ENCODE measurements at places on chromosomes 7 and 10. TPM values are rescaled to one million over a fixed set of nuclear protein-coding genes. Genes with fewer than 3 reads are reported as not detected.

PPIA gene
- 1,977 TPM for total RNA-seq

NUTM2B gene
- 1.2 TPM for total RNA-seq

SPDYE2 gene
- total RNA-seq, result not detected

MBL2 gene
- total RNA-seq, result not detected
